Stimulated activated CD8-positive, alpha-beta memory T cell treated with anti-CD3 and anti-CD28 coated beads, Interleukin-7, amount 100 ng/mL, for 24 hours (primary cell): ENCODE measurements at places on chromosomes 2 and 18.

GRCh38 chr18:51751901-51752300 is 554.4 kb upstream of the MEX3C start:
- no peak for DNase-seq

DNA sequence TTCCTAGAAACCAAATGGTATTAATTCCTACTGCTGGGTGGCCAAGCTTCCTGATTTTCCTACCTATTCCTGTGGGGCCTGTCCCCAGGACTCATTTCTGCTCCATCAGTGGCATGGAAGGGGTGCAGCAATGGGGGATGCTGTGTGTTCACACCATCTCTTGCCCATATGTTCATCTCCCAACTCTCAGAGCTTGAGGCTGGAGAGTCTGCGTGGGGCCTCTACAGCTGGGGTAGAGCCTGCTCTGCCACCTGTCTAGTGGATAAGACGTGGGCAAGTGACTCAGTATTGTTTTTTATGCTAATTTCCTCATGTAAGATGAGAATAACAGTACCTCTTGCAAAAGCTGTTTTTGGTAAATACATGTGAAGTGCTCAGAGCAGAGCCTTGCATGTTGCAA is 149.8 kb downstream of the ACTR3 start:
- no peak for DNase-seq

DNA sequence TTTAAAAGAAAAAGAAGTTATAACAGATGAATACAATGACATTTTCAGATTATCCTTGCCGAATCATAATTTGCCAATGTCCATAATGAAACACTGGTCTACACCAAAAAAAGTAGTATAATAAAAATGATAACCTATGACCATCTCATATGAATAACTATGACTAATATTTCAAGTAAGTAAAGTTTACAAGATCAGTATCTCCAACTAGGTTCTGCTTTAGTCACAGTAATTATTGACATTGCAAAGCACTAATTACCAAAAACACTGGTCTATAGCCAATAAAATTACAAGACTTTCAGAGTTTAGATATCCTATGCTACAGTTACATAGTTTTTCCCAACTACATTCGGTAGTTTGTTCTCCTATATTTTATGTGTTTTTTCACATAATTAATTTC is 136.7 kb downstream of the MEMO1 start:
- no peak for DNase-seq

- DNase-seq: no peak
These were observed 21.7 kb downstream of the LINC00305 start for GRCh38 chr18:64127172-64127571.

DNA sequence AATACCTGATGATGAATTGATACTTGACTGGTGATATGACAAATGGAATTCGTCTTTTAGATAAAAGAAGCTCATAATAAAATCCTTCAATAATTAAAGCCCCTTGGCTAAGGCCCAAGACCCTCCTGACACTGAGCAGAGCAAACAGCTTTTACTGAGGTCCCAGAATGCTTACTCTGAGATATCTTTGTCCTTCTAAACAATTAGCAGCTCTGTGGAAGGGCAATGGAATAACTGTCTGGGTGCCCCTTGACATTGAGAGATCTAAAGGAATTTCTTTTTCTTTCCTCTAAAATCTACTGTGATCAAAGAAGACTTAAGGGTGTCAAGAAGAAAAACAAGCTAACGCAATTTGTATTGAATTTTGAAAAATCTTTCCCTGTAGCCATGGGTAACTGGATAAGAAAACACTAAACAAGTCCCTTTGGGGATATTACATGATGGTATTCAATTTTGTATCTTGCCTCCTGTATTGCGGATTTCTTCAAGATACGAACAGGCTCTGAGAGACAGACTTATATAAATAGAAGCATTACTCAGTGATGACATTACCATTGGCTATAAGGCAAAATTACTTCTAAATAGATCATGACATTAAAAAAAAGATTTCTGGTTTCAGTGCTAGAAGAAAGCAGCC is 128.8 kb downstream of the MREG start:
- no peak for DNase-seq

DNA sequence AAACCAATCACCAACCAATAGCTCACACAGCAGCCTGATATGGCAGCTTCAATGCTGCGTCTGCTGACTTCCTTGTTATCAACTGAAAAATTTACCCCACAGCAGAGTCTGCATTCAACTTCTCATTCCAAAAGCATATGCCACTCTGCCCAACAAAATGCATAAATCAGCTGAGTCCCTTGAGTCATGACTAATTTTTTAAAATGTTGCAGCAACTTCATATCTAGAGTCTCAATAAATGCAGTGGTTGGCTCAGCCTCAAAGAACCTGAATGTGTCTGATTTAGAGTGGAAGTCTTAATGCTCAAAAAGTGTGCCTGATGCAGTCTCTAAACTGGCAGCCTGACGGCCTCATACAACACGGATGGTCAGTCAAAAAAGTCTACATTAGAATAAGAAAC is 46.5 kb downstream of the FARSB start:
- DNase-seq: no peak

DNA sequence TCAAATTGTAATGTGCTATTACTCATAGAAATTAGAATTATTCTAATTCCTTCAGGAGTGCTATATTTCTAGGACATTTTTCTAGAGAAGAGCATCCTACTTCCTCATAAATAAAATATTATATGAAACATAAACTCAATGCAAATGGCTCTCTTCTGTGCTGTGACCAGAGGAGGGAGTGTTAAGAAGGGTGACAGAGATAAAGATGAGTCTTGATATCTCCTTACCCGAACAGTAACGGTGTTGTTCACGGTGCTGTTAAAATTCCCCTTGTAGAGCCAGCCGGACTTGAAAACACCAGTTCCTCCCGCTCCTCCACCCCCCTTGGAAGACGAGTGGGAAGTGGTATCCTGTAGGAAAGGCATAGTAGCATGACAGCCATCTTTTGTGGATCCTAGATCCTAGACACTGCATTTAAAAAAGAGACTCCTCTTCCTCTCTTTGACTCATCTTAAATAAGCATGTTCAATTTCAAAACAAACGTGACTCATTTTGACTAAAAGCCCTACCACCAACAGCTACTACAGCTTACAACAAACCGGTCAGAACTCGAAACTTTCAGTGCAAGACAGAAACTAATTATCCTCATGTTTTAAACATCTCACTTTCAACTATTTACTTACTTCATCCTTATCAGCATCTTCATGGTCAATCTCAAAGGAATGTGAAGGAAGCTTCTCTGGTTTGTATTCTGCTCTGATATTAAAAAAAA is 156.3 kb downstream of the DOCK10 start:
- DNase-seq: no peak

DNA sequence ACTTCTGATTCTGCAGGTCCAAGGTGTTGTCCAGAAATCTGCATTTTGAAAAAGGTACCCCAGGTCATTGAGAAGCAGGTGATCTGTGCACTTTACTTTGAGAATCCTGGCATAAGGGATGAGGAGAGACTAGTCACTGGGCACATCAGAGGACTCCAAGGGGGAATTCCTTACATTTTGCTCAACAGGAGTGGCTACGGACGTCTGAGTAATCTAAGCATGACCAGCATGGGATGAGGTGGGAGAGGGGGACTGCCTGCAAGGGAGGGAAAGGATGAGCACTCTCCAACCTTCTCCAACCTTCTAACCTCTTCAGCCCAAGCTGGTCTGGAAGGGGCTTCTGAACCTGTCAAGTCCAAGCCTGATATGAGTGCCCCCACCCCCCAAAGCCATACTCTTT is 55.5 kb downstream of the MARCHF4 start:
- DNase-seq: no peak

DNA sequence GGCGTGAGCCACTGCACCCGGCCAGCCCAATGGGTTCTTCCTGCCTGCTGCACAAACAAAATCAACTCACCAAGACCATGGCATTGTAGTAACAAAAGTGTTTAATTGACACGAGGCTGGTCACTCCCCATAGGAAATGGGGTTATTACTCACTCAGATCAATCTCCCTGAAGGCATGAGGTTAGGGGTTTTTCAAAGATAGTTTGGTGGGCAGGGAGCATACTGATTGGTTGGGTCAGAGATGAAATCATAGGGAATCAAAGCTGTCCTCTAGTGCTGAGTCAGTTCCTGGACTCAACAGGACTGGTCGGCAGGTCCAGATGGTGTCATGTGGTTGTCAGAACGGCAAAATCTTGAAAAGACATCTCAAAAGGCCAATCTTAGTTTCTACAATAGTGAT is 122.1 kb downstream of the TMEM17 start:
- DNase-seq: no peak

- DNase-seq: no peak
These were observed 189.3 kb upstream of the MYT1L start for GRCh38 chr2:2520401-2520811.

DNA sequence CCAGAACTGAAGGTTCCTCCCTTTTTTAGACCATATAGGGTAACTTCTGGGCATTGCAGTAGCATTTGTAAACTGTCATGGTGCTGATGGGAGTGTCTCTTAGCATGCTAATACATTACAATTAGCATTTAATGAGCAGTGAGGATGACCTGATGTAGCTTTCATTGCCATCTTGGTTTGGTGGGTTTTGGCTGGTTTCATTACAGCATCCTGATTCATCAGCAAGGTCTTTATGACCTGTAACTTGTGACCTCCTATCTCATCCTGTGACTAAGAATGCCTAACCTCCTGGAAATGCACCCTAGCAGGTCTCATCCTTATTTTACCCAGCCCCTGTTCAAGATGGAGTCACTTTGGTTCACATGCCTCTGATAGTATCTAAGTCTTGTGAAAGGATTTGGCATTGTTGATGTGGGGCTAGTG is 159.0 kb downstream of the TMX3 start:
- DNase-seq: no peak

- no peak for DNase-seq
These were observed 18.3 kb downstream of the ZEB2 start for GRCh38 chr2:144501627-144502026.

- DNase-seq: no peak
These were observed 489.3 kb downstream of the ZNF516 start for GRCh38 chr18:76005632-76006208.

DNA sequence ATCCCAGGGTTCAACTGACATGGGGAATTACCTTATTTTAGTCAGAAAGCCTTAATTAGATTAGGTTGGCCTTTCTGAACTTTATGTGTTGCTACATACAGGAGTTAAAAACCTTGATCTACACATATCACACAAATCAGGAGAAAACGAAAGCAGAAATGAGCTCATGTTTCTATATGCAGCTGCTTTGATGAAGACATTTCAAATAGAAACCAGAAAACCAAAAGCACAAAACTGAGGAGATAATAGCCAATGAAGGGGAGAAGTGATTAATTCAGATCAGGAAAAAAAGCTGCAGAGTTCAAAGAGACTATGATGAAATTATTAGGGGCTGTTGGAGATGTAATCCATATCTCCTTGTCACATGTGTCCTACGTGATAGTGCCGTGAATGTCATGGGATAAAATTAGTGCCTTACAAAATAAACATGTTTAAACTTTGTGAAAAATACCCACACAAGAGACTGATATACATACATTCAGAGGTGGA is 255.0 kb downstream of the CAMKMT start:
- DNase-seq: no peak

DNA sequence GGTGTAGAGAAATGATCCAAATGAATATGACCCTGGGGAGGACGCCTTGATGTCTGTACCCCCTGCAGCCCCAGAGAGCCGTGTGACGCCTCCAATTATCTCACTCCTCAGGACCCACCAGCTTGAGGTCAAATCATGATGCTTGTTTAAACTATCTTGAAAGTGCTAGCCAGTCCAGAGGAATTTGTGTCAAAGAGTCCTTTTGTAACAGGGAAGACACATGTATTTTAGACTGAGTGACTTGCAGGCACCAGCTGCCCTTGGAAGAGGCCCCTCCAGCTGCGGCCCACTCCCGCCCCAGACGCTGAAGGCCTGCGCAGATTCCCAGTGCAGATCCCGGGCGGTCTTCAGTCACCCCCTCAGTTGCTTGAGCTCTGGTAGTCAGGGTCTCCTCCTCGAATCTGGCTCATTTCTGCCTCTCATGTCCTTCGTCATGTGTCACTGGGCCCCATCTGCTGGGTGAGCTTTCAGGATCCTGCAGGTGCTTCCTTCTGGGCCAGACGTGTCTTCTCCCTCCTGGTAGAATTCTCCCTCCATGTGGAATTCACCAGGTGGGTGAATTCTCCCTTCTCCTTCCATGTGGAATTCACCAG is 77.4 kb downstream of the RNF144A start:
- no peak for DNase-seq

DNA sequence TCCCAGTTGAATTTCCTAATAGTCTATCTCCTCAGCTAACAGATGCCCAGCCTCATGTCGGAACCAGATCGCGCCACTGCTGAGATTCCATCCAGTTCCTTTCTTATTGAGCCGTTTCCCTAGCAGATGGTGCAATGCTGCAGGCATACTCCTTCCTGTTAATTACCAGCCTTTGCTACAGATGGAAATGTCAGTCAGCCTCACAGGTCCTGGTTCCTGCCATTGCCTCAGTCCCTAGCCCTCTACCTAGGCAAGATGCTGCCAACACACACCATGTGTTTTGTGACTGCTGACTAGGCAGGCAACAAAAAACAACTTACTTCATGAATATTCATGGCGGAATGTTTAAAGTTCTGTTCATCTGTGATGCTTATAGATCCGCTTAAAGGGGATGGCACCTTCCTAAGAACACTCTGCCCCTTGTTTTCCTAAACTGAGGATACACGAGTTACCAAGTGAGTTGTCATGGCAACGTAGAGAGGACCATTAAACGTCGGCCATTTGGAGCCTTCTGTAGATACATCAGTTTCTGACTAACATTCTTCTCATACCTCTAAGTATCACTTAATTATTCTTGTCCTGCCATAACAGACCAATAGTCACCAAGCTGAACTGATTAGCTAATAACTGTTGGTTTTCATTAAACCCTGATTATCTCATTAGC is 749.5 kb downstream of the RNF144A start:
- DNase-seq: no peak

- DNase-seq: no peak
These were observed 219.6 kb downstream of the RND3 start for GRCh38 chr2:150267651-150268415.

DNA sequence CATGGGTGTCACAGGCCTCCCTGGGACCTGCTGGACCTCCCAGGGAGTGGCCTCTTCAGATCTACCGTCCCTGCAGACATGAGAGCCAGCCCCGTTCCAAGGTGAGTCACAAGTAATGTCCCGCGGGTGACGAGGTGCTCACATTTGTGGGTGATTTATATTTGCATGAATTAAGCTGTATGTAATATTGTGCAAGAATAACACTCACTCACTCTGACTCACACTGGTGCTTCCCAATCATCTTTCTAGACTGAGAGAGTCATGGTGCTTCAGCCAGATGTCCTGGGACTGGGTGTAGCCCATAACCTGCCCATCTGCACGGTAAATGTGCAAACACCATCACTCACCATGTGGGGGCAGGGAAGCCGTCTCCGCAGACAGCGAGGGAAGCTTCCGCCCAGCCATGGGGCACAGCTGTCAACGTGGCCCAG is 347.5 kb upstream of the SALL3 start:
- no peak for DNase-seq

DNA sequence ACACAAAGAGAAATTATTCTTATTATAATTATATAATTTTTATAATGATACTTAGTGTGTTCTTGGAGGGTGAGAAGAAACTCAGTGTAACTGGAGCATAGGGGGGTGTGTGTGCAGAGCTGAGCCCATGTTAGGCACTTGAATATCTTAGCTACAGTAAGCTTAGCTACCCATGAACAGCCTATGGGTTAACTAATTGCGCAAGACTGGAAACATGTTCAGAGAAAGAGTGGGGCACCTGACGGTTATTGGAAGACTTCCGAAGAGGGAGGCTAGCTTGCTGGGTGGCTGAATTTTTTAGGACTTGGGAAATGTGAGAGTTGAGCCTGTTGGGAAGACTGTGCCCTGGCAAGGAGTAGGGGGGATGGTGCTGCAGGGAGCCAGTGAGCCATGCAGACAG is 229.2 kb downstream of the SLC4A3 start:
- DNase-seq: no peak
